ENCODE measurements at places on chromosomes 11 and 22. TPM values are rescaled to one million over a fixed set of nuclear protein-coding genes. Genes with fewer than 3 reads are reported as not detected.

DNA sequence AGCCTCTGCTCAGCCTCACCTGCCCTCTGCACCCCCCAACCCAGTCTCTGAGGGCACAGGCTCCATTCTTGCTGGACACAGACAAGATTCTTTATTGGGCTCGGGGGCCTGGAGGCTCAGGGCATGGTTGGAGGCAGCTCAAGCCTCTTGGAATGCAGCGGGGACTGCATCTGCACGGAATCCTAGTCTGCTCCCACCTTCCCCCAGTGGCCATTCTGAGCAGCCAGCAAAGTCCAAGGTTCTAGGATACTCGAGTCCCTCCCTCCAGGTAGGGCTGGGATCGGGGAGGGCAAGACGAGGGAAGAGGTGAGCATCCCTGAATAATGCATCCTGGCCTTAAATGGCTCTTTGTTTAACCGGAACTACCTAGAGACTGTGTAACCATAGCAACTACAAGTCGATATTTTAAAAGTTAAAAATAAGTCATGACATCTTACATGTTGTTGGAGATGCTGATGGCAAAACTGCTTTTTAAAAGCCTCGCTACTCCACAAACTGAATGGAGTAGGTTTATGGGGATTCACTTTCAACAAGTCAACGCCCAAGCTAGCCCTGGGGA lies 10.7 kb upstream of the IGSF22 start:
- DNase-seq, result no peak

DNA sequence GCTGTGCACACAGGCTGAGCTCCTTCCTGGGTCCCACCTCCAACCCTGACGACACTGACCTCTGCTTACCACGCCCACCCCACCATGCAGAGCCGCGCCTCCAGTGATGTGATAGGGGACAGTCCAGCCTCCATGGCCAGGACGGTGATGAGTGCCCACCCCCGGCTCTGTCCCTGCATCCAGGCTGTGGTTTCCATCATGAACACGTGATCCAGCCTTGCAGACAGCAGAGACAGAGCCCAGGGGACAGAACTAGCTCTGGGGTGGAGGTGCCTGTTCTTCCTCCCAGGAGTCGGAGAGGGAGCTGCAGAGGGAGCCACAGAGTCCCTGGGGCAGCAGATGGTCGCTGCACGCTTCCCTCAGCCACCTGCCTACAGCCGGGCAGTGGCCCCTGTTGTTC lies 42.6 kb upstream of the IGSF9B start:
- DNase-seq, result no peak

DNA sequence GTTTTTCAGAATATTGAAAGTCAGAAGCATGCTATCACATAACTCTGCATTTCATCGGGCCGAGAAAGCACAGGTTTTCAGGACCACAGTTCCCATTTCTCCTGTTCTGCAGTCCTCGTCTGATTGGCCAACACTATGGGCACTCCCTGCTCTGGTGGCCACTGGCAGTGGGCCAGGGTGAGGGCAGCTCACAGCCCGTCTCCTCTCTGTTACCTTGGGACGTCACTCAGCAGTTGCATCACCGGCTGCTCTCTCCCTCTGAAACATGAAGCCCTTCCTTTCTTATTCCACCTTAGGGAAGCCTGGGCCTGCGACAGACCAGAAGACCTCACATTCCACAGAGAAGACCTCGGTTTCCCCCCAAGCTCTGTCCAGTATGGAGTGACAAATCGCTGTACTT lies 11.4 kb upstream of the MICAL3 start:
- DNase-seq, result peak; percentile 57

DNA sequence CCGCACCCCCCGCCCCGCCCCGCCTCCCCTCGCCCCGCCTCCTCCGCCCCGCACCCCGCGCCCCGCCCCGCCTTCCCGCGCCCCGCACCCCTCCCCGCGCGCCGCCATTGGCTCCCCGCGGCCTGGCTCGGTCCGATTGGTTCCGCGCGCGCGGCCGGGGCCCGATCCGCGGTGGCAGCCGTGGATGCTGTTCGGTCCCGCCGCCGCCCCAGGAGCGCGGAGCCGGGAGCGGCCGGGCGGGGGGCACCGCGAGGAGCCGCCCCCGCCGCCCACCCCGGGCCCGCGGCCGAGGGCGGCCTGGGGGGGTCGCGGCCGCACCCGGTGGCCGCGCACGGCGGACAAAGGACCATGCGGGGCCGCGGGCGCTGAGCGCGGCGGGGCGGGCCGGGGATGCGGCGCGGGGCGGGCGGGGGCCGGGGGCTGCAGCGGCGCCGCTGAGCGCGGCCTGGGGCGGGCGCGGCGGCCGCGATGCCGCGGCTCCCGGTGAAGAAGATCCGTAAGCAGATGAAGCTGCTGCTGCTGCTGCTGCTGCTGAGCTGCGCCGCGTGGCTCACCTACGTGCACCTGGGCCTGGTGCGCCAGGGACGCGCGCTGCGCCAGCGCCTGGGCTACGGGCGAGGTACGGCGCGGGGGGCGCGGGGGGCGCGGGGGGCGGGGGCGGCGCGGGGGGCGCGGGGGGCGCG lies at the start of gene B4GALNT4:
Gene B4GALNT4, plus strand, starts transcription at position 164 of the 683 bp plus-strand sequence. Its CDS starts 305 bp downstream, at position 469.
- DNase-seq, result peak; percentile 46

DNA sequence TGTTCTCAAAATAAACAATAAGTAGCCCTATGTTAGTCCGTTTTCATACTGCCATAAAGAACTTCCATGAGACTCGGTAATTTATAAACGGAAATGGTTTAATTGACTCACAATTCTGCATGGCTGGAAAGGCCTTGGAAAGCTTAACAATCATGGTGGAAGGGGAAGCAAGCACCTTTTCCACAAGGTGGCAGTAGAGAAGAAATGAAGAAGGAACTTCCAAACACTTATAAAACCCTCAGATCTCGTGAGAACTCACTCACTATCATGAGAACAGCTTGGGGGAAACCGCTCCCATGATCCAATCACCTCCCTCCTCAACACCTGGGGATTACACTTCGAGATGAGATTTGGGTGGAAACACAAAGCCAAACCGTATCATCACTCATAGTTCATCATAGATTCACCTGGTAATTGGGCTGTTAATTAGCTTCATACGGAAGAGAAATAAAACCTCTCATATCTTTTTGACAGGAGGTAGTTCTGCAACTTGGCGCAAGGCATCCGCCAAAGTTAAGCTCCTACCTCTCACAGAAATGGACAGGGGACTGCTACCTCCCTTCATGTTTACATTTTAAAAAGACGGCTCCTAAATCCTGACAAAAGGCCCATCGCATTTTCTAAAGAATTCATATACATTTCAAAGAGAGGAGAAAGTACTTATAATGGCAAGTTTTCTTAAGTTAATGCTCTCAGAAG lies 49.0 kb downstream of the MUC15 start:
- no peak for DNase-seq

DNA sequence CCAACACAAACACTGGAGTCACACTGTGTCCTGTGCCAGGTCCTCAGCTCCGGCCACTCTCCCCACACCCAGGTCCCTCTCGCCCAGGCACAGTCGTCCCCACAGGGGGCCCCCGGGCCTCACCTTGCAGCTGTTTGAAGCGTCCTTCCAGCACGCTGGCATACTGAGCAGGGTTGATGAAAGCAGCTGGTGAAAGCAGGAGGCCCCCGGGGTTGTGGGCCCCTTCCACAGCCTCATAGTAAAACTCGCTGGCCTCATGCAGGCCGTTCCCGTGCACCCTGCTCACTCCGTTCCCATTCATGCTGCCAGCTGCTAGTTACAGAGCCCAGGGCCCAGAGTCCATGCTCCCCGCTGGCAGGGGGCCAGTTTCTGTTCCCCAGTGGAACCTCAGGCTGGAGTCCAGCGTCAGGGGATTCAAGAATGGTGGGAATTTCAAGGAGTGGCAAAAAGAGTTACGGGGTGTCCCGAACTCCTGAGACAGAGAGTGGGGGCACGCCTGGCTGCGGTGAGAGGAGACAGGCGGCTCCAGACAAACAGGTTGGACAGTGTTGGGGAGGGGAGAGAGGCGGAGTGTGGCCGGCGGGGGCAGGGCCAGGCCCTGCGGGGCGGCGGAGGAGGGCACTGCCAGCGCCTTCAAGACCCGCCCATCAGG lies 10.6 kb downstream of the SPTBN2 start:
- peak; percentile 79 for DNase-seq

DNA sequence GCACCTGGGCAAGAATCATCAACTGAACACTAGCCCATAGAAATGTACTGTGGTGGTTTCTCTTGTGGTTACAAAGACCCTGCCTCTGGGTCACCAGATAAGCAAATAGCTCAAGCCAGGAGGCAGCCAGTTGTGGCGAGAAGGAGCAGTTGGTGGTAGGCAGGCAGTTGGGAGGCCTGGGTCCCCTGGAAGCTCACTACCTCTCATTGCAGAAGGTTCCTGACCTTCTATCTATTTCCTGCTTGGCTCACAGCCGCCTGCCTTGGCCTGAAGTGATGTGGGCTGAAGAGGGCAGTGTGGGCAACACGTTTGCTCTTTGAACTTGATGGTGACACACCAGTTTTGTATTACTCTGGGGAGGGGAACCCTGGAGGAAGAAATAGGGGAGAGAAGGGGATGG lies 34.7 kb downstream of the NECTIN1 start:
- peak; percentile 67 for DNase-seq

DNA sequence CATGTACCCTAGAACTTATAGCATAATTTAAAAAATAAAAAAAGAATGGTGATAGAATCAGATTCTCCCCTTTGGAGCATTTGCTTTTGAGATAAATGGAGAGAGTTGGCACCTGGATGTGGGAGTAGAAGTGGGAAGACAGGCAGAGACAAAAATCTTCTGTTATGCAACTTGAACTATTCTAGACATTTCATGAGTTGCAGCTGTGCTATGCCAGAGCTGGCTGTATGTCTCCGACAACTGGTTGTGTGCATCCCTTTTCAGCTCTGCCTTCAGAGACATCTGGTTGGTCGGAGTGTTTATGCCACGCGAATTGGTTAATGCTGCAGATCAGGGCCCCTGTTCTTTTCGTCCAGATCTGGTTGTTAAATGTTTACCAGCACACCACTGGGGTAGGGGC lies 161.3 kb downstream of the JRKL start:
- DNase-seq, result no peak

GRCh38 chr11:72703267-72704008 lies 29.2 kb upstream of the PDE2A start:
- DNase-seq, result no peak

TPBGL gene
- 0.09 TPM for total RNA-seq

UPK3A gene
- total RNA-seq, result not detected

Measured in pancreas (tissue), 10 donors.